ENCODE measurements at places on chromosomes 5 and 9.

- DNase-seq: peak; percentile 35
Observed at GRCh38 chr5:10705747-10706146, 55.3 kb downstream of the DAP start.

- DNase-seq: no peak
Observed at GRCh38 chr5:139296862-139297326, 3.4 kb downstream of the MATR3 start.

GRCh38 chr9:114026335-114026734 is 51.8 kb downstream of the AMBP start:
- no peak for DNase-seq

- no peak for DNase-seq
Observed at GRCh38 chr9:126303488-126303887, 23.1 kb upstream of the MVB12B start.

DNA sequence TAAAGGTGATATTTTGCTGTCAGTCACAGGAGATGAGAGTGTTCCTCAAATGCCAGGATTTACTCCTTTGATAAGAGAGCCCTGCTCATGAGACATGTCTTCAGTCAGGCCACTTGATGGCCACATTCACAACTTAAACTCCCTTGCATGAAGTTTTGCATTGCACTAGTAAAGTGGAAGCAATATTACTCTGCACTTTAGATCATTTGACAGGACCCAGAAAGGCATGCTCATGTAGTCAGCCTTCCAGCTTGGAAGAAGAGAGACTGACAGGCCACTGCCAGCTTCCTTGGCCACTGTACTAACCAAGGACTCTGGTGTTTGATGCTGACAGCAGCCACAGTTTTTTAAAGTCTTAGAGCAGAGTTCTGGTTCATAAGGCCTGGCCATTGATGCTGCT is 42.6 kb downstream of the NPR3 start:
- DNase-seq: no peak

GRCh38 chr5:173457482-173457881 is 129.3 kb upstream of the STC2 start:
- no peak for DNase-seq

GRCh38 chr5:77560677-77561263 is 68.7 kb upstream of the WDR41 start:
- peak; percentile 51 for DNase-seq

DNA sequence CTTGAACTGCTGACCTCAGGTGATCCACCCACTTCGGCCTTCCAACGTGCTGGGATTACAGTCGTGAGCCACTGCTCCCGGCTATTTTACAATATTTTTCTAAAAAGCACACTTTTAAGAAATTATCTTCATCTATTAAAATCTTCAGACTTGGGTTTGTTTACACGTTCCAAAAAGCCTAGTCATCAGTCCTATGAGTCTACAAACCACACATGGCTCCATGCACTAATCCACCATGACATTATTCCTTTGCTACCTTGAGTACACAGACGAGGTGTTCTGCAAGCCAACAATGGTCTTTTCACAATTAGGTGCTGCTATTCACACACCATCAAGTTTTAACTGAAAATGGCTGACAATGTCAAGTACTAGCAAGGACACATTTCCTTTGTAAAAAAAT is 41.0 kb downstream of the TRPM6 start:
- no peak for DNase-seq

GRCh38 chr9:120583958-120584369 is 4.0 kb upstream of the CDK5RAP2 start:
- peak; percentile 67 for DNase-seq

GRCh38 chr9:1216532-1216931 is 166.4 kb downstream of the DMRT2 start:
- peak; percentile 86 for DNase-seq

DNA sequence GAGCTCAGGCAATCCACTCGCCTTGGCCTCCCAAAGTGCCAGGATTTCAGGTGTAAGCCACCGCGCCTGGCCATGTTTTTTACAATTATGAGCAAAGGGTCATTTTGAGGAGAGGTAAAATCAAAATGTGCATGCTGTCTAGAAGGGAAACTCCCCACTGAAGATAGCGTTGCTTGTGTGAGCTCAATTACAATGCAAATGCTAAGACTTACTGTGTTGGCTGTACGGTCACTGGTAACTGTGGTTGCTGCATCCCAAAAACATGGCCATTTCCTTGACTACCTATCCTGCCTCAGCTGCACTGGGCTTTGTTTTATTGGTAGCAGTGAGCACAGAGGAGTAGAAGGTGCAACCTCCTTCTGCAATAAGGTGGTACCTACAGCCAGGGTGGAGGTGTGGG is 77.4 kb upstream of the SPATA31E1 start:
- no peak for DNase-seq

GRCh38 chr9:16870596-16871335 is at the start of gene BNC2:
Gene BNC2, minus strand, starts transcription at chr9:16870670. Its CDS starts 22 bp downstream, at chr9:16870648.
- no peak for DNase-seq

GRCh38 chr9:91424403-91425176 is 958 bp upstream of the NFIL3 start:
- DNase-seq: peak; percentile 61

DNA sequence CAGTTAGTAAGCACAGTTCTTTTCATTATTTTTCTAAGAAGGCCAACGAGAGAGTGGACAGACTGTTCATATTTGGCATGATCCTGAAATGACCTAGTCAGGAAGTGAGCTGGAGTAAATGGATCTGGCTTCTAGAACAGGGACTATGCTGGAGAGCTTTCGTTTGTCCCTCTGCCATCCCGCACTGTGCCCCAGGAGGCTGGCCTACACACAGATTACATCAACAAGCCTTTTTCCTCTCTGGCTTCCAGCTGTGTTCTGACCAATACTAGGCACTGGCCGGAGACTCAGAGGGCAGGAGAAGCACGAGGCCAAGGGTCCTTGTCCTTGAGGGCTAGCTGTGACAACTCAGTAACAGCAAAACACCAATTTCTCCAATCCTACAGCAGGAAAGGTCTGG is 127.8 kb downstream of the MED27 start:
- no peak for DNase-seq

DNA sequence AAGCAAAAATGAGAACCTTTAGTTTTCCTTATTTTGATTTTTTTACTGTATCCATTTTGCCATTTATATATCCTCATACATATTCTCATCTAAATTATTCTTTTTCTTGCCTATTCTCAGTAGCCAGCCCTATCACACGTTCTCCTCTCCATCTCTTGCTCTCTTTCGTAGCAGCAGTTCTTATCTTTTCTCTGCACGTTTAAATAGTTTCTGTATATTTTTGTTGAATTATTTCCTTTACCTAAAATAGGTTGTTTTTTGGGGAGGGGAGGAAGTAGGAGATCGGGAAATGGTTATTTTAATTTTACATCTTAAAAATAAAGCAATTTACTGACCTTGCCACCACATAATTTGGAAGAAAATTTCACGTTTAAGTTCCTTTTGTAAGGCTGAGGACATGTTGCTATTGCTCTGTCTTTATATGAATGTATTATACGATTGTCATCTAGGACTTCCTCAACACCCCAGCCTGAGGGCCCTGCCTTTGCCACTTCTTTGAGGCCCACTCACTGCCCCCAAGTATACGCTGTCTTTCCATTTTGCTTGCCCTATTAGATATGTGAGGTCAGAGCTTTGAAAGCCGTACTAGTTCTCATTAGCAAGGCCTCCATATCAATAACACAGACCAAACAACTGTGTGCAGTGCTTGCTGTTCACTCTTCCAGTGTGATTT is 140.3 kb downstream of the GNAQ start:
- DNase-seq: no peak

Measured in bronchial epithelial cell (primary cell).